ENCODE measurements at places on chromosomes 2 and 18. TPM values are rescaled to one million over a fixed set of nuclear protein-coding genes. Genes with fewer than 3 reads are reported as not detected.

The SPEG gene
- polyA plus RNA-seq = 26.3 TPM

The EFR3B gene
- 23.8 TPM for polyA plus RNA-seq

The HOXD12 gene
- 1.3 TPM for polyA plus RNA-seq

The TP53I3 gene
- 31.7 TPM for polyA plus RNA-seq

The SLC14A1 gene
- 16.2 TPM for polyA plus RNA-seq

The RAB17 gene
- 7.5 TPM for polyA plus RNA-seq

The CYP26B1 gene
- polyA plus RNA-seq = 3.4 TPM

The CXCR4 gene
- 89.1 TPM for polyA plus RNA-seq

The C2orf78 gene
- polyA plus RNA-seq = not detected

The MZT2B gene
- 403 TPM for polyA plus RNA-seq

The HOXD9 gene
- polyA plus RNA-seq = 8.9 TPM

The RNF152 gene
- polyA plus RNA-seq = 0.56 TPM

The TACR1 gene
- polyA plus RNA-seq = 0.32 TPM

Data from brain (organoid and tissue), 16 donors.